ENCODE measurements at places on chromosomes 13 and 19. TPM values are rescaled to one million over a fixed set of nuclear protein-coding genes. Genes with fewer than 3 reads are reported as not detected.

DNA sequence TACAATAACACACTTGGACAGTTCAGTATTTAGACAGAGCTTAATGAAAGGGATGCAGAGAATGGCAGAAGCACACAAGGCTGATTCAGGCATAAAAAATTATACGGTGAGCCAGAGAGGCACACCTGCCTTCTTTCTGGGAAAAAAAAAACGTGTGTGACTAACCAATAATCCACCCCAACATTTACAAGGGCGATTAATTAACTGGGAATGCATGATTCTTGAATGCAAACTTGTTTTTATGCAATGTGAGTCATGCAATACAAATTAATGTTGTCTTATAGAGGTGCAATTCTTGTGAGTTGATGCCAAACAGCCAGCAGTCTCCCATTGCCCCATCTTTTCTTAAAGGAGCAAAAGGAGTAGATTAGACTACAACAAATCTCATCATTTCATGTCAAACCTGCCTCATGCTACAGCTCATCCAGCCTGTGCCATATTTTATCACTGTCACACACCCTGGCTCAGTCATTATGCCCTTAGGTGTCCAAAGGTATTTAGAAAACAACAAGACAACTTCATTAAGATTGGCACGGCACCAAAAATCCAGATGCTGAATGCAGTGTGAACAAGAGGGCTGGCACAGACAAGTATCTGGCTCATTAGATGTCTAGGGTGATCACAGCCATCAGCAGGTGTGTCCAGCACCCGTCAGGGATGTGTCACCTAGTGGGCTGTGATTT, 721.1 kb downstream of the EFNB2 start:
- no peaks in the 10 kb centered on the region for H3K4me1 ChIP-seq
- DNase-seq: no peak
- H3K27ac ChIP-seq: no peak overlapping the region
- H3K4me3 ChIP-seq: no peak overlapping the region

DNA sequence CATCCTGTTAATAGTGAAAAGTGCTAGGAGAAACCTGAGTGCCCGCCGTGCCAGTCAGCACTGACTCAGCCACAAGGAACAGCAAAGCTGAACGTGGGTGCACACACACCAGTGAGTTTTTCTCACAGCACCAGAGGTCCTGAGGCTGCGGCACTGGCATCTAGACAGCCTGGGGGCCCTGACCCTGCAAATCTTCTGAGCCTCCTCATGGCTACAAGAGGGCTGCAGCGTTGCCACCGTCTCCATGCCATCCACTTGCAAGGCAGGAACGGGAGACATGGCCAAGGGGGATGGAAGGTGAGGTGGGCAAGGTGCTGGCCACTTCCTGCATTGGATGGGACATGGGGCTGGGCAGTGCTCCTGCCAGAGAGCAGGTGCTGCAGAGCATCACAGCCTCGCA, 211.2 kb upstream of the SOX1 start:
- H3K27ac ChIP-seq: no peak overlapping the region
- H3K36me3 ChIP-seq: no peaks in the 10 kb centered on the region
- no peaks in the 10 kb centered on the region for H3K4me1 ChIP-seq
- DNase-seq: no peak

GRCh38 chr19:48006762-48007161, 12.3 kb downstream of the ELSPBP1 start:
- DNase-seq: no peak
- no peak overlapping the region for H3K4me3 ChIP-seq
- no peaks in the 10 kb centered on the region for H3K36me3 ChIP-seq
- H3K4me1 ChIP-seq: no peaks in the 10 kb centered on the region
- no peaks in the 10 kb centered on the region for H3K27me3 ChIP-seq
- H3K27ac ChIP-seq: no peak overlapping the region

GRCh38 chr13:66665991-66666390, 564.1 kb downstream of the PCDH9 start:
- H3K27ac ChIP-seq: no peak overlapping the region
- H3K4me3 ChIP-seq: no peak overlapping the region
- no peaks in the 10 kb centered on the region for H3K27me3 ChIP-seq
- DNase-seq: no peak

CEACAM4 gene
- not detected for total RNA-seq

ZNF256 gene
- total RNA-seq: 7.2 TPM

DNA sequence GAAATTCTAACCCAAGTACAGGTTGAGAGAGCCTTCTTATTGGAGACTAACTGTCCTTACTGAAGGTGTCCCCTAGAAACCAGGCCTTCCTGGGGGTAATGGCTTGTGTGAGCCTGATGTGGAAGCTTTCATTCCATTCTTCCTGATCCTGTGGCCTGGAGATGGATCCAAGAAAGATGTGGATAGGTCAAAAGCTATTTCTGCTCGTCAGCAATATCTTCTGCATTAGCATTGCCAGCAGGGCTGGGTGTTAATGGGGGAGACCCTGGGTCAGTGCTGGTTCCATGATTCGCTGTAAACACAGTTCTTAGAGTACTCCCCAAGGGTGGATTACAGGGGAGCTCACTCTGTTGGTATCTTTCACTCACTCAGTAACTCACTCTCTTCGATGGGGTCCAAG, 42.9 kb downstream of the CBY2 start:
- H3K27me3 ChIP-seq: no peaks in the 10 kb centered on the region
- H3K4me1 ChIP-seq: no peaks in the 10 kb centered on the region
- no peak for DNase-seq
- H3K36me3 ChIP-seq: no peaks in the 10 kb centered on the region
- H3K27ac ChIP-seq: no peak overlapping the region
- H3K4me3 ChIP-seq: no peak overlapping the region

NTF4 gene
- not detected for total RNA-seq

DNA sequence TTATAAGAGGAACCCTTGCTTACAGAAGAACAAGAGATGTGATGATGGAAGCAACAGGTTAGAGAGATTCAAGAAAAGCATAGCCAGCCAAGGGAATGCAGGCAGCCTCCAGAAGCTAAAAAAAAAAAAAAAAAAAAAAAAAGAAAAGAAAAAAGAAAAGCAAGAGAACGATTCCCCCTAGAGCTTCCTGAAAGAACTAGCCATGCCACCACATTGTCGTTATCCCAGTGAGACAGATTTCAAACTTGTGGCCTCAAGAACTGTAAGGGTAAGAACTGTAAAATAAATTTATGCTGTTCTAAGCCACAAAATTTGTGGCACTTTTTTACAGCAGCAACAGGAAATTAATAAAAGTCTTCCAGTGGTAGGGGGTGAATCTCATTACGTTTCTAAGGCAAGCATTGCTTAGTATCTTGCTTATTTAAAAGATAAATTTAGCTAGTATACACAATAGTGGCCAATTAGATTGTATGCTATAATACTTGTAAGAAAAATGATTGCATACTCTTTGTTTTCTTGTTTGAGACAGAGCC, 21.8 kb downstream of the RFXAP start:
- no peaks in the 10 kb centered on the region for H3K27me3 ChIP-seq
- DNase-seq: no peak
- no peak overlapping the region for H3K27ac ChIP-seq
- H3K4me3 ChIP-seq: no peak overlapping the region
- H3K36me3 ChIP-seq: no peaks in the 10 kb centered on the region

DNA sequence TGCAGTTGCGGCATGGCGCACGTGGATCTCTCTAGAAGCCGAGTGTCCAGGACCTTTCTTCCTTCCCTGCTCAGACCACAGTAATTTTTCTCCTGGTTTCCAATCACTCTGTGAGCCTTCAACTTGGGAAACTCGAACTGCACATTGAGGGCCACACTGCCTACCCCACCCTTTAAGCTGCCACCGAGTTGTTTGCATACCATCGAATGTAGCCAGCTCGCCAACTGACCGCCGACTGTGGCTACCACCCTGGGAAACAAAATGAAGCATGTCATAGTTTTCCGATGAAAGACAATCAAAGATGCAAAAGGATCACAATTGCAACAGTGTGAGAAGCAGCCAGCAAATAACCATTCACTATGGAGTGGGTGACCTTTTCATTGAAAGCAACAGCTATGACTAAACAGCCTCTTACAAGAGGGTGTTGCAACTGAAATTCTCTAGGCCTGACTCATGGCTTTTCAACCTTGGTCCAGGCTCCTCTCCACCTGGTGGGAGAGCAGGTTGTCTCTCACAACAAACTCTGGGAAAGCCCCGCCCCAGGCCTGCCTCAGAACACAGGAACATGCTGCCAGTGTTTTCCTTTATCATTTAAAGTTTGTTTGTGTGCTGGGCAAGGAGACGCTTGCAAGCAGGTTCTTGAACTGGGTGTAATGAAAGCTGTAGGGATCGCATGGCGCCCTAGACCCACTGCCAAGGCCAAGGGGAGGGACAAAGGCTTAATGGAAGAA, 141.7 kb upstream of the SERP2 start:
- H3K4me3 ChIP-seq: no peak overlapping the region
- no peak overlapping the region for H3K27ac ChIP-seq
- no peaks in the 10 kb centered on the region for H3K36me3 ChIP-seq
- no peaks in the 10 kb centered on the region for H3K27me3 ChIP-seq

GRCh38 chr13:52118595-52118994, 10.3 kb downstream of the NEK5 start:
- H3K36me3 ChIP-seq: no peaks in the 10 kb centered on the region
- H3K27me3 ChIP-seq: no peaks in the 10 kb centered on the region
- no peak overlapping the region for H3K27ac ChIP-seq
- H3K4me1 ChIP-seq: no peaks in the 10 kb centered on the region

- no peaks in the 10 kb centered on the region for H3K4me1 ChIP-seq
- H3K4me3 ChIP-seq: no peak overlapping the region
- no peak for DNase-seq
- H3K36me3 ChIP-seq: no peaks in the 10 kb centered on the region
- H3K27ac ChIP-seq: no peak overlapping the region
- no peaks in the 10 kb centered on the region for H3K27me3 ChIP-seq
Measured at GRCh38 chr13:92259046-92259445, 860.6 kb downstream of the GPC5 start.

- no peak for DNase-seq
- H3K36me3 ChIP-seq: no peaks in the 10 kb centered on the region
- no peak overlapping the region for H3K27ac ChIP-seq
- H3K4me1 ChIP-seq: no peaks in the 10 kb centered on the region
Measured at GRCh38 chr19:49956115-49956495, 4.9 kb downstream of the SIGLEC11 start.

DNA sequence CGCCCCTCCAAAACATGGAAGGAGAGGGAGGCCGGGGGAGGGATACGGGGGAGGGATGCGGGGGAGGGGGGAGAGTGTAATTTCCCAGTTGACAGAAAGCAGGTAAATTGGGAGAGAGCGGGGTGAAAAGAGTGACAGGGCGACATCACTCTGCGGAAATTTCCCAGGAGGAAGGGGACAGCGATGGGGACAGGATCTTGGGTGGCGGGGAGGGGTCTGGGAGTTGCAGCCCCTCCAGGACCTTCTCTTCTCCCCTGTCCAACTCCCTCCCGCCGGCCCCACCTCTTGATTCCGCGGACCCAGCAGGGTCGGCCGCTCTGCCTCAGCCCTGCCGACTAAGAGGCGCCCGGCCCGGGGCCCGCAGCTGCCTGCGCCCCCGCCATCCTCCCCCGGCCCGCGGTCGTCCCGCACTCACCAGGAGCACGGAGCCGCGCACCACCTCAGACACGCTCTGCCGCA, 108.0 kb upstream of the DOCK9 start:
- H3K36me3 ChIP-seq: no peaks in the 10 kb centered on the region
- no peak for DNase-seq
- peak overlapping the region; percentile 69 for H3K4me3 ChIP-seq
- H3K4me1 ChIP-seq: peaks cover 30% of the 10 kb centered on the region

C13orf46 gene
- 1.8 TPM for total RNA-seq

- no peaks in the 10 kb centered on the region for H3K27me3 ChIP-seq
- no peak overlapping the region for H3K4me3 ChIP-seq
- H3K36me3 ChIP-seq: no peaks in the 10 kb centered on the region
- H3K4me1 ChIP-seq: no peaks in the 10 kb centered on the region
- H3K27ac ChIP-seq: no peak overlapping the region
Measured at GRCh38 chr13:79989217-79989661, 351.7 kb downstream of the SPRY2 start.

- H3K4me3 ChIP-seq: no peak overlapping the region
- no peaks in the 10 kb centered on the region for H3K36me3 ChIP-seq
- H3K27ac ChIP-seq: no peak overlapping the region
- no peaks in the 10 kb centered on the region for H3K27me3 ChIP-seq
Measured at GRCh38 chr13:96041326-96042110, 11.7 kb downstream of the UGGT2 start.

DNA sequence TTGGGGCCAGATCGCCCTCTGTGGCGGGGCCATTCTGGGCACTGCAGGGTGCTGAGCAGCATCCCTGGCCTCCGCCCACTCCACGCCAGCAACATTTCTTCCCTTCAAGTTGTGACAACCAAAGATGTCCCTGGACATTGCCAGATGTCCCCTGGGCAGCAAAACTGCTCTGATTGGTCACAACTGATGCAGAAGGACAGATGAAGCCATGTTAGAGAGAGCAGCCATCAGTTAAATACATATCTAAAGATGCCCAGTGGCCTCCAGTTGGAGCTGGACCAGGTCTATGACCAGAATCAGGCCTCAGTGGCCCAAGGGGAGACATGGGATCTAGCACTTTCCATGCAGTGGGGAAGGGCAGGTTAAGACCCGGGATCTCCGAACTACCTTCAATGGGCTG, 125.7 kb downstream of the PTPRS start:
- no peaks in the 10 kb centered on the region for H3K4me1 ChIP-seq
- no peak for DNase-seq
- H3K4me3 ChIP-seq: no peak overlapping the region
- no peaks in the 10 kb centered on the region for H3K27me3 ChIP-seq
- no peak overlapping the region for H3K27ac ChIP-seq

DNA sequence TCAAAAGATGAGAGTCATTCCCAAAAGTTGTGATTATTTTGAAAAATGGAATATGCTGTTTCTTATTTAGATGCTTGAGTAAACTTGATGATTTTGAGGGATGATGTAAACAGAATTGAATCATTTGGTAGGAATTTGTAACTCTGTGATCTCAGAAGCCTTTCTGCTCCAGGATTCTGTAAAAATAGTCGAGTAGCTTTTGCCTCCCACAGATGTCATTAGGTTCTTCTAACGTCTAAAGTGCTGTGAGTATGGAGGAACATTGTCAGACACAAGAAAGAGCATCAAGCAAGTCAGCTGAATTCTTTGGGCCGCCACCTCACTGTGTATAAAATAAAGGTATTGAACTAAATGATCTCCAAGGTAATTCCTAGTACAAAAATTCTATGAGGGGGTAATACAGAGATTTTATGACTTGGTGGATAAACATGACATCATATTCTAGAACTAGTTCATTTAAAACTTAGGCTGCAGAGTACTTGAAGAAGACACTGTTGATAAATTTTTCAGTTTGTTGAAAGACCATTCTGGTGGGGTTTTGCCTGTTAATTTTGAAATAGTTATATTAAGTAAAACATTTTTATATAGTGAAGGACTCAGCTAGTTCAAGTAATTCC, 1.4 kb upstream of the GPR183 start:
- H3K27ac ChIP-seq: no peak overlapping the region
- no peaks in the 10 kb centered on the region for H3K27me3 ChIP-seq
- no peaks in the 10 kb centered on the region for H3K36me3 ChIP-seq
- peaks cover 76% of the 10 kb centered on the region for H3K4me1 ChIP-seq
- no peak for DNase-seq

GRCh38 chr19:1811472-1811894, 593 bp downstream of the ATP8B3 start:
- peak; percentile 31 for DNase-seq
- peak overlapping the region; percentile 12 for H3K27ac ChIP-seq
- H3K27me3 ChIP-seq: no peaks in the 10 kb centered on the region
- no peaks in the 10 kb centered on the region for H3K36me3 ChIP-seq
- H3K4me3 ChIP-seq: peak overlapping the region; percentile 44
- H3K4me1 ChIP-seq: peaks cover 12% of the 10 kb centered on the region

Measured in CD8-positive, alpha-beta memory T cell (primary cell).